Stimulated activated CD4-positive, alpha-beta T cell treated with anti-CD3 and anti-CD28 coated beads, TNF-alpha, amount 100 ng/mL, for 1 hour (primary cell): ENCODE measurements at places on chromosomes 5 and 9.

GRCh38 chr9:96075757-96076156 is 200.3 kb downstream of the ERCC6L2 start:
- DNase-seq: no peak

DNA sequence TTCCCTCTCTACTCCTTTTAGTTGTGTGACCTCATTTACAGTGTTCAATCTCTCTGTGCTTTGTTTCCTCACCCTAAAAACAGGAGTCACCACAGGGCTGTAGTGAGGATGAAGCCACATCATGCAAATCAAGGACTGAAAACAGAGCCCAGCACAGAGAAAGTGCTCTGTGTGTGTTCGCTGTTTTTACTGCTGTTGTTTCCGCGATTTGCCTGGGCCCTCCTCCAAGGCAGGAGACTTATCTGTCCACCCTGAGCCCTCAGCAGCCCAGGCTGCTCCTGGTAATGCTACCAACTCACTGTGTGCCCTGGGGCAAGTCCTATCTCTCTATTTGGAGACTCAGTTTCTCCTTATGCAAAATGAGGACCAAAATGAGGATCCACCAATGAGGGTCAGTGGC is 87.2 kb upstream of the NEURL1B start:
- DNase-seq: no peak

- no peak for DNase-seq
Observed at GRCh38 chr9:98667005-98667640, 41.6 kb downstream of the GABBR2 start.

- no peak for DNase-seq
Observed at GRCh38 chr9:124268661-124269060, 10.9 kb downstream of the NEK6 start.

- DNase-seq: no peak
Observed at GRCh38 chr9:113915817-113916434, 39.8 kb downstream of the ZNF618 start.

GRCh38 chr5:109953761-109954160 is 264.0 kb downstream of the MAN2A1 start:
- DNase-seq: no peak

GRCh38 chr9:72462340-72462739 is 59.1 kb upstream of the TMC1 start:
- DNase-seq: no peak

- no peak for DNase-seq
Observed at GRCh38 chr9:108271646-108272348, 584.0 kb downstream of the ACTL7B start.

DNA sequence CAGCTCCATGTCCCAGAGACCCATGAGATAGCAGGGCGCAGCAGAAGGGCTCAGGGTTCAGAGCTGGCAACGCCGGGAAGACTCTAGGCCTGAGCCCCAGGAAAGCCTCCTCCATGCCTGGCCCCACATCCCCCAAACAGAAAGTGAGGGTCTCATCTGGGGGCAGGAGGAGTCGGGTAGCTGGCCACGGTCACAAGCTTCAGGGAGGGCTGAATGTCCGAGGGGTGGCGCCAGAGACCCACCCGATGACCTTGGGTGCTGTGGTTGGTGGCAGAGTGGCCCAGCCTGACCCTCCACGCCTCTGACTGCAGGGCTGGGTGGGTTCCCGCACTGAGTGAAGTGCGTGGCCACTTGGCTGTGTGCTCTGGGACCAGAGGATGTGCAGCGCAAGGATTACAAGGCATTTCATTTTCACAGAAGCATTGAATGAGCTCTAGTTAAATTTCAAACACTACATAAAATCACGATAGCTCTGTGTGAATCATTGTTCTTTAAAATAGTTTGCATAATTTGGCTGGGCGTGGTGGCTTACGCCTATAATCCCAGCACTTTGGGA is 3.0 kb downstream of the C8G start:
- no peak for DNase-seq

DNA sequence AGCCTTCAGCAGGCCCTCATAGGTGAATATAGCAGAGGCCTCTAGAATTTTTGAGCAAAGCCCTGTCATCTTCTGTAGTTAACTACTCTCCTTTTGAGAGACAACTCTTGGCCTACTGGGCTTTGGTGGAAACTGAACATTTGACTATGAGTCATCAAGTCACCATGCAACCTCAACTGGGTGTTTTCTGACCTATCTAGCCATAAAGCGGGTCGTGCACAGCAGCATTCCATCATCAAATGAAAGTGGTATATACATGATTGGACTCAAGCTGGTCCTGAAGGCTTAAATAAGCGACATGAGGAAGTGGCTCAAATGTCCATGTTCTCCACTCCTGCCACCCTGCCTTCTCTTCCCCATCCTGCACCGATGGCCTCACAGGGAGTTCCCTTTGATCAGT is 1115.5 kb downstream of the TAF11L14 start:
- no peak for DNase-seq

GRCh38 chr9:8660383-8660782 is 860.8 kb upstream of the DMAC1 start:
- DNase-seq: no peak

DNA sequence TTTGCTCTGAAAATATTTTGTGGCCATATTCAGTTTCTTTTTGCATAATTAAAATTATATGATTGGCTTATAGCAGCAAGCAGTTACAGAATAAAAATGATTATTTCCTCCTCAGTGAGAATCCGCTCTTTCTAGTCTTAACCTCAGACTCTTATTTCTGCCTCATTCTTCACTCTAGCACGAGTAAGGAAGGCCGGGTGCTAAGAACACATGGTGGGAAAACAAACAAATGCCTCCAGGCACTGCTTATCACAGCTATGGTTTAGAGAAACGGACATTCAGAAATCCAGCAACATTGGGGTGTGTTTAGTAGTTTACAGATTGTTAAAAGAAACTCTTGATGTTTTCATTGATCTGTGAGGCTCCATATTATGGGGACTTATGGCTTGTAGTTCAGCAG is 168.7 kb downstream of the KDM4C start:
- DNase-seq: no peak

GRCh38 chr9:121280715-121281613 is 13.0 kb downstream of the GSN start:
- no peak for DNase-seq

DNA sequence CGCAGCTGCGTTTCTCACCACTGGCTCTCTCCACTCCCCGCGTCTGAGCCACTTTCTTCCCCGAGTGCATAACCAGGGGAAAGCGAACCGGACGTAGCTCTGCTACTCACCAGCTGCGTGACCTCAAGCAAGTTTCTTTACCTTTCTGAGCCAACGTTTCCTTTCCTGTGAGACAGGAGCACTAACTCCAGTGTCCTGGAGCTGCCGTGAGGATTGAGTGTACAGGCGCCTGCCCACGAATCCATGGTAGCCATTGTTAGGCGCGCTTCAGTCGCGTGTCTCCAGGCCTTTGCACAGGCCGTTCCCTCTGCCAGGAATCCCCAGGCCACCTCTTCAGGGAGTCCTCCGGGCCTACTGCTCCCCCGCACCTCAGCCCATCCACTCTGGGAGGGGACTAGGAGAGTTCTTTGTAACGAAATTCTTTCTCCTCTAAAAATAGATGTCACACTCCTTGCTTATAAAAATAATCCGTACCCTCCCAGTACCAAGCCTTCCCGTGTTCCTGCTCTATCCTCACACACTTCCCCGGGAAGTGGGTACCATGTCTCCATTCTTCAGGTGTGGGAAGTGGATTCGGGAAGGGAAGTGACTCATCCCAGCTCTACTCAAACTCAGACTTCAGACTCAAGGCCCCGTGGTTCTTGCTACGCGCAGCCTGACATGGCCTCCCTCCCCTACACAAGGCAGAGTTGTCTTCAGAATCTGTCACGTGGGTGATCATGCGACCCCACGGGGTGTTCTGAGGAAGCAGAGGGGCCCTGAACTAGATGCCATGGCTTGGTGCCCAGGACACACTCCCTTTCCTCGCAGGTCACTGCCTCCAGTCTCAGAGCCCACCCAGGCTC is 16.1 kb upstream of the CRB2 start:
- DNase-seq: no peak

DNA sequence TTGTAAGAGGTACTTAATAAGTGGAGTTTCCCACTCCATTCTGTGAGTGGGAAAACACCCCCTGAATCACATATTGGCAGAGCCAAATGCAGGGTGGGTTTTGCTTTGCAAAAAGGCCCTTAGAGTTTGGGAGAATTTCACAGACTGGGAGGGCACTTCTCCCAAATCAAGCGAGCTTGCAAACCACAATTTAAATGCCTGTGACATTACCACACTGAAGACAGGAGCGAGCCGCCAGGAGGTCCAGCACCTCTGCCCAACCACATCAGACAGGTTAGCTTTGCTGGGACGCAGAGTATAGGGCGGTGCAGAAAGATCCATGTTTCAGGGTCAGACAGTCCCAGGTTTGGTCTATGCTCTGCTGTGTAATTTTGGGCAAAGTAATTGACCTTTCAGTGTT is 2.3 kb downstream of the ALAD start:
- no peak for DNase-seq

GRCh38 chr9:1619915-1620710 is 395.0 kb upstream of the SMARCA2 start:
- no peak for DNase-seq

DNA sequence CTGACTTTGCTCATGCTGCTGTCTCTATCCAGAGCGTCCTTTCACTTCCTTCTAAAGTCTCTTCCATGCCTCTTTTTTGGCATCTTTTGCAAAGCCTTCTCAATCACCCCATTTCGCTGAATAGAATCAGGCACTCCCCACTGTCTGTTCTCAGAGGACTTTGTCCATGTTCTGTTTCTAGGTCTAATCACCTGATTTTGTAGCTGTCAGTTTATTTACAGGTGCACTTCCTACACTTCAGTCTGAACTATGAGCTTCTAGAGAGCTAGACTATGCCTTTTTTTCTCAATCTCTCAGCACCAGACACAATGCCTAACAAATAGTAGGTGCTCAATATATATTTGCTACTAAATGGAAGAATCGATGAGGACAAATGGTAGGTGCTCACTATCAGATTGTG is 29.9 kb downstream of the TLR4 start:
- no peak for DNase-seq

DNA sequence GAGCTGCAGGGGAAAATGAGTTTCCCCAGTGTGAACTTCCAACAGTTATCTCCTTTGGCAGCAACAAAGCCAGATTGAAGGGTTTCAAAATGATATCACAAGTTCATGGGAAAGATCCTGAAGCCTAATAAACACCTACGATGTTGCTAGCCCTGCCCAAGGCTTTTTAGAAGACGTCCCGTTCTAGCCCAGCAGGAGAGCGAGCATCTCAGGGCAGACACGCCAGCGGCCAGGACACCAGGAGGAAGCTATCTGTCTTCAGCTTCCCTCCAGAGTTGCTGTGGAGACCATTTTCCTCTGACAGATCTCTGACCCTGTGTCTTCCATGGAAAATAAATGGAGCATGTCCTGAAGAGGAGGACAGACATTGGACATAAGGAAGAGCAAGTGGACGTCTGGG is 98.4 kb downstream of the FBXO38 start:
- no peak for DNase-seq

DNA sequence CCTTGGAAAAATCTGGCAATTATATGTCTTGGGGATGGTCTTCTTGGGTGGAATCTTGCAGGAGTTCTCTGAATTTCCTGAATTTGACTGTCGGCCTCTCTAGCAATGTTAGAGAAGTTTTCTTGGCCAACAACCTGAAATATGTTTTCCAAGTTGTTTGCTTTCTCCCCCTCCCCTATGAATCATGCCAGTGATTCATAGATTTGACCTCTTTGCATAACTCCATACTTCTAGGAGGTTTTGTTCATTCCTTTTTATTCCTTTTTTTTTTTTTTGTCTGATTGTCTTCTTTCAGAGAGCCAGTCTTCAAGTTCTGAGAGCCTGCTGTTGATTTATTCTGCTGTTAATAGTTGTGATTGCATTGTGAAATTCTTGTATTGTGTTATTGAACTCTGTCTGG is 56.7 kb upstream of the SLC44A1 start:
- DNase-seq: no peak

- no peak for DNase-seq
Observed at GRCh38 chr5:177496727-177497291, 595 bp downstream of the PDLIM7 start.

GRCh38 chr5:127754259-127754658 is 51.1 kb downstream of the CCDC192 start:
- DNase-seq: no peak

DNA sequence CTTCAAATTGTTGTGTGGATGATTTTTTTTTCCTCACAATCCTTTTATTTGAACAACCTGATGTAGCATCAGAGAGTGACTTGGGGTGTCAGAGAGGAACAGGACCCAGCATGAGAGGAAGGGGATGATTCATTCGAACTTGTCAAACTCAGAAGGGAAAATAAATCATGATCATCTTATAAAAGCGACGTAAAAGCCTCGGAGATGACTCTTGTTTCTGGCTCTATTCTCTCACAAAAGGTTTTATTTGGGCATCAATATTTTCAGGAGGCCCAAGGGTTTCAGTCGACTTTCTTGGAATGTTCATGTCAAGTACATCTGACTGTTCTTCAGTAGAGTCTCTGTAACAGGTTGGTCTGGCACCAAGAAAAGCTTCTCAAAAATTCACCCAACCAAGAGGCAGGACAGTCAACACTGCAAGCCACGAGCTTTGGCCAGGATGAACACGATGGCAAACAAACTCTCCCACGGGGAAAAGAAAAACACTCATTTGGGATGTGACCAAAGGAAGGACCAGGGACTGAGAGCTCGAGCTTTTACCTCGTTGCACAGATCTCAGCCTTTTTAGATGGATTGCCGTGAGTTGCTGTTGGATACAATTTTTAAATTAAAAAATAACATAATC is 55.1 kb downstream of the ANKH start:
- no peak for DNase-seq

GRCh38 chr5:41363343-41363986 is 146.9 kb downstream of the PLCXD3 start:
- DNase-seq: no peak
